HS-27A (cell line): ENCODE measurements at places on chromosomes 16 and 17.

GRCh38 chr17:49959183-49959935 is 9.6 kb upstream of the DLX4 start:
- no peak for DNase-seq

DNA sequence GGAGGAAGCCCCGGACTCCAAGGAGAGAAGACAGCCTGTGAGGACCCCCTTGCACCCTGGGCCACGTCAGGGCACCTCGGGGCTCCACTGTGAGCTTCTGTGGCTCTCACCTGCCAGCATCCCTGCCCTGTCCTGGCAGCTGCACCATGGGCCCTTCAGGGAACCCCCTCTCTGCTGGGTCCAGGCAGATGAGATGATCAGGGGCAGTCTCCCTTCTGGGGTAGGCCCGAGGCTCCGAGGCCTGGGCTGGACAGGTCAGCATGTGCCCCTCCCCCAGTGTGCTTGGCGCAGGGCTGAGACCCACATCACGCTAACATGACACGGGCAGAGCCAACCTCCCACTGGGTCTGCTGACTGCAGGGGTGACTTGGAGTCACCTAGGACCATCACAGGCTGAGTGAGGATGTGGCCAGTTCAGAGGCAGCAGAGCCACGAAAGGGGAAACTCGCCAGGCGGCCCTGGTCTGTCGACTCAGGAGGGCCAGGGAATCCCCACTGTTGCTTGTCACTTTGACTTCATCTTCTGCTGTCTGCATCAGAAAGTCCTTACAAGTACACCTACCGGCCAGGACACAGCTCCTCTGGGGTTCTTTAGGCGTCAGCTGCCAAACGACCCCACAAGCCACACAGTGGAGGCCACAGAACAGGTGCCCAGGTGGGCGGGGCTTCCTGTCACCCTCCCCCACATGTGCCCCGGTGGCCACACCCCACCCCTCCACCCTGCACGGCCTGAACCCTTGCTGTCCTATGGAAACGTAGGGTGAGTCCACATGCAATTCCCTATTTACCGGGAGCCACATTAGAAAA is 2.2 kb downstream of the GALNS start:
- no peak for DNase-seq

- DNase-seq: no peak
Measured at GRCh38 chr16:69327585-69328310, 2.6 kb downstream of the PDF start.

DNA sequence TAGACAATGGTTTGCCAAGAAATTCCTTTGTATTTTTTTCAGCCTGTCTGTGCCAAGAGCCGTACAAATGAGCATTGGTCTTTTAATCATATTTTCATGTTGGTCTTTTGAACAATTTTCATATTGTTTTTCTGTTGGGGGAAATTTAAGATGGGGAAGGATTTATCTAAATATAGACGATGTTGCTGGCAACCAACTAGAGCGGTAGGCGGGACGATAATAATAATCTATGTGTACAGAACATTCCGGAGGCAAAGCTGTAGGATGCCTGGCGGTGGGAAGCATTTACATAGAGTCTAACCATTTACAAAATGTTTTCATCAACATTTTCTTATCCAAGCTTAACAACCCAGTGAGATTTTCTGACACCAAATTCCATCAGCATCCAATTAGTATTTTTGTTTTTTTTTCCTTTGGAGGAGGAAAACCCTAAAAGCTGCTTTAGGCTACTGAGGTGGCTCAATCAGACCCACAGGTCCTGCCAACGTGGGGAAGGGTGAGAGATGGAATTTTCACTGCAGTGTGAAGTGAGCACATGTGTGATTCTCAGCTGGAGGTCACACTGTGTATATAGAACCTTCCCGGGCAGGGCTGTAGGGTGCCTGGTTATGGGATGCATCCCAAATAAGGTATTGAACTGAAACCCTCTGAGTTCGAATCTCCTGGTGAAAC is 11.7 kb upstream of the SEC14L1 start:
- DNase-seq: no peak

DNA sequence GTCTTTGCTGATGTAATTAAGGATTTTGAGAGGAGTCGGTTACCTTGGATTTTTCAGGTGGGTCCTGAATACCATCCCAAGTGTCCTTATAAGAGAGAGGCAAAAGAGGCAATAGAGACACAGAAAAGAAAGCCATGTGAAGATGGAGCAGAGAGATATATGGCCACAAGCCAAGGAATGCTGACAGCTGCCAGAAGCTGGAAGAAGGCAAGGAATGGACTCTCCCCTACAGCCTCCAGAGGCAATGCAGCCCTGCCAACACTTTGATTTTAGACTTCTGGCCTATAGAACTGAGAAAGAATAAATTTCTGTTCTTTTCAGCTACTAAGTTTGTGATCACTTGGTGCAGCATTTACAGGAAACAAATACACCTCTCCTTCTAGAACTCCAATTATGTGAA is 8.2 kb upstream of the RNFT1 start:
- DNase-seq: no peak

GRCh38 chr17:15945527-15946191 is 729 bp downstream of the ADORA2B start:
- DNase-seq: no peak

DNA sequence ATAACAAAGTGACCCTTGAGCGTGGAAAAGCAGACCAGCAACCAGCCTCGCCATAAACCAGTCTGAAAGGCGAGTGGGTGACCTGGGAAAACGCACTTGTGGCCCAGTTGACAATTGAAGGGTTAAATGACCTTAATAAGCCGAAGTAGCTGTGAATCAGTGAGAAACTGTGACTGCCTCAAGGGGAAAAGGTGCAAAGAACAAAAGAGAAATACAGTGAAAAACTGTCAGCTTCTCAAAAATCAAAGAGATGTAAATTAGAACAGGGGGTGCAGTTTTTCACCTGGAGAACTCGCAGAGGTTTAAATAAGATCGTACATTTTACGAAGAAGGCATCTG is 124.1 kb downstream of the CMIP start:
- no peak for DNase-seq

DNA sequence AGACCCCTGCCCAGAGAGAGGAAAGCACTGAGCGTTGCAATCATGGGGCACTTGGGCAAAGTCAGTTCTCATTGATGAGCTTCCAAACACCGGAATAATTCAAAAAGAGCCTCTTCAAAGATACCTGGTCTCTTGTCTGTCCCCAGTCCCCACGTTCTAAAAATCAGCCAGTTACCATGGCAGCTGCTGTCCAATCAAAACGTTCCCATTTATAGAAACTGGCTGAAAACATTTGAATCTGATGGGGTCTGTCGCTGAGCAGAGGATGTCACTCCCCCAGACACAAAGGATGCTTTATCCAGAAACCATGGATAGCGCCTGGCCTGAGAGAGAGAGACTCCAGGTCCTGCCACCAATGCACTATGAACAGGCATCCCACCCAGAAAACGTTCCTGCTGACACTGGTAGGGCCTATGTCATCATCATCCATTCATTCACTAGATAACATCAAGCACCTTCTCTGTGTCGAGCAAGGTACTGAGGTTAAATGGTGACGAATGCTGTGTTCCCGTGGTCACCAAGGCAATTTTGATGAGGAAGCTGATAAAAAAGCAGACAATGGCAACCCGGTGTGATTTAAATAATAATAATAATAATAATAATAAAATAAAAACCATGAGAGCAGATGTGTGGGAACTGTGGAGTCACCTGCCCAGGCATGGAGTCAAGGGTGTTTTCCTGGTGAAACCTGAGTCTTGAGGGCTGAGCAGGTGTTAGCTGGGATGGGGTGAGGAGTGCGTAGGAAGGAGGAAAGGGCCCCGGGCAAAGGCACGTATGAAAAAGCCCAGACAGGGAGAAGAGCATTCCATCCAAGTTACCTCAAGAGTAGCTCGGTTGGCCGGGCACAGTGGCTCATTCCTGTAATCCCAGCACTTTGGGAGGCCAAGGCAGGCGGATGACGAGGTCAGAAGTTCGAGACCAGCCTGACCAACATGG is 19.0 kb upstream of the CALB2 start:
- no peak for DNase-seq

GRCh38 chr17:49224198-49224996 is 6.2 kb downstream of the PHOSPHO1 start:
- no peak for DNase-seq

DNA sequence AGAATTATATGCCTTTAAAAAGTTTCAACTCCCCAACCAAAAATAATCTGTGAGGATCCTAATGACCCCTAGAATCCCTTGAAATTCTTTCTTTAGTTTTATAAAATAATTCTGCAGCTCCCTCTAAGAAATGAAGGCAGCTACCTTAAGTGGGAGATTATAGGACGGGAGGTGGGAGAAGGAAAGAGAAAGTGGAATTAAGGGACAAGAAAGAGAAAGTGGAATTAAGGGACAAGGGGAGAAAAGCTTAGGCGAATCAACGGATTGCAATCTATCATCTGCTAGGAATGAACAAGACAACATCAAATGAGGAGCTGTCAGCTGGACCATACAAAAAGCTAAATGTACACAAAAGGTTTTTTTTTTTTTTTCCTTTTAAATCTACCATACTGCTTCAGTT is 262.0 kb downstream of the ZFHX3 start:
- DNase-seq: no peak

DNA sequence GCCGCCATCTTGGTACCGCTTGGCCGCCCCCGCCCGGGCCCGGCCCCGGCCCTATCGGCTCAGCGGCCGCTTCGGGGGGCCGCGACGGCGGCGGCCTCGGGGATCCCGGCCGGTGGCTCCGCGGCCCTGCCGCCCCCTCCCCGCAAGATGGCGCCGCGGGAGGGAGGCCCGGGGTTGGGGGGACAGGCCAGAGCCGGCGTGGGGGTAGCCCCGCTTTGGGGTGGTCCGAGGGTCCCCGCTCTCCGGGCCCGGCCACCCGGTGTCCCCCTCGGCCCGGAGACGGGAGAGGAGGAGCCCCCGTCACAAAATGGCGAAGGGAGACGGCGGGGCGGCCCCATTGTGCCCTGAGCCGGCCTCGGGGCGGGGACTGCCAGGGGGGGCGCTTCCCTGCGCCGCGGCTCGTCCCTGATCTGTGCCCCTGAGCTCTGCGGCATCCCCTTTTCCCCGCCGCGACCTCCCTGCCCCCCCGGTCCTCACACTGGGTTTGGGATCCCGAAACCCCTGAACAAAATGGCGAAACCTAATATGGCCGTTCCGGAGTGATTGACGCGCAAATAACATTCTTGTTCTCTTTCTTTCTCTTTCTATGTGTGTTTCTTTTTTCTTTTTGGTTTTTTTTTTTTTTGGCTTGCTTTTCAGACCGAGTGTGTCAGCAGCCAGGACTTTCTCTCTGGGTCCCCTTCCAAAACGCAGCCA is 986 bp downstream of the HAPSTR1 start:
- DNase-seq: no peak

DNA sequence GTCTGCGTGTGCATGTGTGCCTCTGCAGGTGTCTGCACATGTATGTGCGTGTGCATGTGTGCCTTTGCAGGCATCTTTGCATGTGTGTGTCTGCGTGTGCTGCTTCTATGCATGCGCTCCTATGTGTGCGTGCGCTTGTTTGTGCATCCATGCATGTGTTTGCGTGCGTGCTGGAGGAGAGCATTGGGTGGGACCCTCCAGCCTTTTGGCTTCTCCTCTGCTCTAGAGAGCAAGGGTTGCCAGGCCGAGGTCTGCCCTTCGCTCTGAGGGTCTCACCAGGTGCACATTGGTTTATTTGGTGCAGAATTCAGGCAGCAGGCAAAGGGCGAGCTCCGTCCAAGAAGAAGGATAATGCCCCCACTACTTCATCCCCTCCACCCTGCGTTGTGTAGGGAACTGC is 1.1 kb upstream of the RAB40B start:
- no peak for DNase-seq

DNA sequence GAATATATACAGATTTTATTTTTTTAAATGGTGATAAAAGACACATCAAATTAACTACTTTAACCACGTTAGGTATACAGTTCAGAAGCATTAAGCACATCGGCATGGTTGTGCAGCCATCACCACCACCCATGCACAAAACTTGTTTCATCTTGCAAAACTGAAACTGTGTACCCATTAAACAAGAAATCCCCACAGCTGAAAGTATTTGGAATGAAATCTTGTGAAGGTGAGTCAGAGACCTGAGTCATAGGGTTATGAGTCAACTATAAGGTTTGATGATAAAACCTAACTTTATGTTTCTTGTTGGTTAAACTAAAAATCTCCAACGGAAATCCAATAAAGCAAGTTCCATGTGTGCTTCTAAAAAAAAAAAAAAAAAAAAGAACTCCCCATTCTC is 561.6 kb upstream of the PSMD7 start:
- DNase-seq: peak; percentile 49

DNA sequence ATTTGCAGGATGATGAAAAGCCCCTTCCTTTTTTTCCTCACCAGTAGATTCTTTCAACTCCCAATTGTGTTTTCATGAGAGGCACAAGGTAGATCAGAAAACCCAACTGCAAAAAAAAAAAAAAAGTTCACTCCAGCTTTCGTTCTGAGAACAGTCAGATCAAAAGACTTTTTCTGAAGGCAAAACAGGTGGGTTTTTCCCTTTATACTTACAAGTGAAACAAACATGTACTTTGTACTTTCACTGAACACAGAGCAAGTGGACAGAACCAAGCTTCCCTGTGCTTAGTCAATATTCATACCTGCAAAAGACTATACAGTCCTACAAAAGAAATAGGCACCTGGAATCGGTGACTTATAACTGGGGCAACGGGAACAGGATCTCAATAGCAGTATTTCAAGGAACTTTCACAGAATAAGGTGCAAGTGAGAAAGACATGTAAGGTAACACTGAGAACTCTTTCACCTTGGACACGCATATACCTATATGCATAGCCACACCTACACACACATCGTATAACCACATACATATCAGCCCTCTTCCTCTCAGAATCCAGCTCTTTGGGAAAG is 54.1 kb downstream of the TOX3 start:
- DNase-seq: no peak

DNA sequence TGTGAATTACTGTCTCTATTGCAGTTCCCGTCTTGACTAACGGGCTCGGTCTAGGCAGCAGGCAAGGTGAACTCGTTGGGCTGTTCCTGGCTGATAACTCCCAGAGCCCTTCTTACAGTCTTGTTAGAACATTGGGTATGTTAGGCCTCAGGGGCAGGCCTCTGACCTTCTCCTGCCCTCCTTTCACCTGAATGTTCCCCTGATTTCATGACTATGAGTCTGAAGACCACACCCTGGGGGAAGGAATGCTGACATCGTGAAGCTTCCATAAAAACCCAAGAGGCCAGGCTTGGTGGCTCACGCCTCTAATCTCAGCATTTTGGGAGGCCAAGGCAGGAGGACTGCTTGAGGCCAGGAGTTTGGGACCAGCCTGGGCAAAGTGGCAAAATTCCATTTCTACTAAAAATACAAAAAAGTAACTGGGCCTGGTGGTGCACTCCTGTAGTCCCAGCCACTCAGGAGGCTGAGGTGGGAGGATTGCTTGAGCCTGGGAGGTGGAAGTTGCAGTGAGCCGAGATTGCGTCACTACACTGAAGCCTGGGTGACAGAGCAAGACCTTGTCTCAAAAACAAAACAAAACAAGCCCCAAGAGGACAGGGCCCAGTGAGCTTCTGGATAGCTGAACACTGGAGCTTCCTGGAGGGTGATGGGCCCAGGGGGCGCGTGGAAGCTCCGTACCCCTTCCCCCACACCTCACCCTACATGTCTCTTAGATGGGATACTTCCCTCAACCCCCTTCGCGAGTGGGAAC is 47.8 kb upstream of the FBXO47 start:
- no peak for DNase-seq
